Fibroblast of skin of scalp (primary cell): ENCODE measurements at places on chromosomes 1 and 21.

DNA sequence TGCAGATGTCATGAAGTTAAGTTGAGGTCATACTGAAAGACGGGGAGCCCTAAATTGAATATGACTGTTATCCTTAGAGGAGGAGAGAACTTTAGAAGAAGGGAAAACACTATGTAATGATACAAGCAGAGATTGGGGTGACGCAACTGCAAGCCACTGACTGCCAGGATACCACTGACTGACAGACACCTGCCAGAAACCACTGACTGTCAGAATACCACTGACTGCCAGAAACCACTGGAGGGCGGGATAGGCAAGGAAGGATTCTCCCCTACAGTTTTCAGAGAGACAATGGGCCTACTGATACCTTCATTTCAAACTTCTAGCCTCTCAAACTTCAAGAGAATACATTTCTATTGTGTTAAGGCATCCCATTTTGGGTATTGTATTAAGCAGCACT, 388.7 kb downstream of the USH2A start:
- peak; percentile 32 for DNase-seq

GRCh38 chr1:34726861-34727260, 28.0 kb upstream of the GJB5 start:
- DNase-seq: no peak

GRCh38 chr1:186009039-186009737, 275.0 kb downstream of the HMCN1 start:
- peak; percentile 79 for DNase-seq

GRCh38 chr1:227170361-227171166, 147.7 kb downstream of the CDC42BPA start:
- DNase-seq: peak; percentile 34
